ENCODE measurements at places on chromosomes 5 and 9. TPM values are rescaled to one million over a fixed set of nuclear protein-coding genes. Genes with fewer than 3 reads are reported as not detected.

The ADGRV1 gene
- total RNA-seq: 4.7 TPM

The FAM151B gene
- total RNA-seq: 2.9 TPM

The AFAP1L1 gene
- total RNA-seq: 8.4 TPM

The PRDM9 gene
- total RNA-seq: not detected

GRCh38 chr9:135134268-135135022, 47.0 kb downstream of the OLFM1 start:
- no peak for DNase-seq

- no peak for DNase-seq
Measured at GRCh38 chr5:99674101-99674500, 745.3 kb upstream of the CHD1 start.

DNA sequence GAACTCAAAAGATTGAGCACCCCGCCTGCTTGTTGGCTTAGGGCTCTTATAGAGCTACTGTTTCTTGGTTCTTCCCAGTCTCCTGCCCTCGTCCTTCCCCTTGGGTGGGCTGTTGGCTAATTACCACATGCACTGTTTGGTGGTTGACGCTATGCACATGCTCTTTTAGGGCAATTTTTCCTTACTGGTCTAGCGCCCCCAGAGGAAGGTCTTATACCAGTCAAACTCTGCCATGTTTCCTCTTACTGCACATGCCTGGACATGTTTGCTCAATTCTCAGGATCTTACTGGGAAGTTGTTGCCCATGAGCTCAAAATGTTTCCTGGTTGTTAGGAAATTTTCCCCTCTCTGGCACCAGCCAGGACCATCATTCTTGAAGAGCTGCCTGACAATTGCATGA, 101.9 kb downstream of the SLC28A3 start:
- no peak for DNase-seq

GRCh38 chr9:93387791-93388190, 63.7 kb upstream of the FAM120A start:
- DNase-seq: no peak

DNA sequence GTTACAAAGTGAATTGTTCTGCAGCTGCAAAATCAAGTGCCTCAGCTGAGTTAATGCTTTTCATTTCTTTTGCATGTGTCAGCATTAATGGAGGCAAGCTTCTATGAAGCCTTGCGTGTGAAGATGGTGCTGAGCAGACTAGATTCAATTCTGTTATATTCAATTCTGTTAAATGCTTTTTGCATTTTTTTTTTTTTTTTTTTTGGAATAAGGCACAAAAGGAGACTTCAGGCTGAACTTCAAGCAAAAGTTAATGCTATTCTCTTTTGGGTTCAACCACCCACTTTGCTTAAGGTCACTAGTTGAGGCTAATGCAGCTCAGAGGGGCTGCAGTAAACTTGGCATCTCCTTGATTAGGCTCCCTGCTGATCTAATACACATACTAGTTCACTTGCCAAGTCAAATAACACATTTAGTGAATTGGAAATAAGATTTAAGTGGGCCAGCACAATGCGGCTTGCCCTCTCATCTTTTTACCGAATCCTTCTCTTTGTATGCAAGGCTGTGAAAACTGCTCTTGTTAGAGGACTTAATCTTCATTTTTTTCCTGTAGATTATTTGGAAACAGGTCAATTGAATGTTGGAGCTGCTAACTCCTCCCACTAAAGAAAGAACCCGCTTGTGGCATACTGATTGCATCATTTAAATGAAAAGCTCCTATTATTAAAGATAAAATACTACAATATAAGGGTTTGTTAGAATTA, 1020.2 kb downstream of the NR2F1-AS1 start:
- DNase-seq: no peak

Data from ureter (tissue), 1 donor.